ENCODE measurements at places on chromosomes 5 and 9. TPM values are rescaled to one million over a fixed set of nuclear protein-coding genes. Genes with fewer than 3 reads are reported as not detected.

INSL4 gene
- not detected for total RNA-seq

MEIKIN gene
- not detected for total RNA-seq

EPB41L4A gene
- total RNA-seq = 6.0 TPM

GDA gene
- total RNA-seq = 4.1 TPM

SLCO6A1 gene
- total RNA-seq = not detected

SLC4A9 gene
- not detected for total RNA-seq

FBN2 gene
- 18.4 TPM for total RNA-seq

EGFLAM gene
- 0.50 TPM for total RNA-seq

ISL1 gene
- total RNA-seq = 0.38 TPM

PCDHGA8 gene
- 5.3 TPM for total RNA-seq

DNA sequence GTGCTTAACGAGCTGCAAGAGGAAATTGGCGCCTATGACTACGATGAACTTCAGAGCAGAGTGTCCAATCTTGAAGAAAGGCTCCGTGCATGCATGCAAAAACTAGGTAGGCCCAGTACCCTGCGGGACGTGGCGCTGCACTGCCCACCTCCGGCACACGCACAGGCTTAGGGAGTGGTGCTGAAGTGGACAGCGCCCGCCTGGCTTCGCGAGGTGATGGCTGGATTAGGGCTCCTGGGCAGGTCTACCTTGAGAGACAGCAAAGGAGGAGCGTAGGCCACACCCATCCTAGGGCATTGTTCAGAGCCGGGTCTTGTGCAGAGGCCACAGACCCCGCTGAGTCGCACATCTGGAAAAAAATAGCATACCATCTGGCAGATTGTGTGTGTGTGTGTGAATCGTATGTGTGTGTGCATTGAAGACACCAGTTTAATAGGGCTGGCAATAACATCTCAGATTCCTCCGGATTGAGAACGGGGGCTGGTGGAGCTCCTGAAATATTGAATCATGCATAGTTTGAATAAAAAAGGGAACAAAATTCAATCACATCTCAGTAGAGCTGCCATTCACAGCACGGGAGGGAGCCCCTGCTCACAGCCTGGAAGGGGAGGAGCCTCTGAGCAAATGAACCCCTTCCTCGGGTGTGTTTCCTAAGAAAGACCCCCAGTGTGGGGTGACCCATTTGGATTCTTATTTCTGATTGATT lies 11.1 kb downstream of the OLFM1 start:
- peak; percentile 88 for DNase-seq
- H3K27ac ChIP-seq = no peak overlapping the region
- H3K4me1 ChIP-seq = no peaks in the 10 kb centered on the region
- H3K36me3 ChIP-seq = peaks cover 5% of the 10 kb centered on the region
- no peaks in the 10 kb centered on the region for H3K27me3 ChIP-seq

- H3K27ac ChIP-seq = no peak overlapping the region
- peaks cover 6% of the 10 kb centered on the region for H3K4me1 ChIP-seq
- H3K36me3 ChIP-seq = no peaks in the 10 kb centered on the region
- H3K4me3 ChIP-seq = no peak overlapping the region
- peaks cover 44% of the 10 kb centered on the region for H3K27me3 ChIP-seq
- DNase-seq = no peak
Measured at GRCh38 chr9:211557-211956, 3.1 kb upstream of the DOCK8 start.

GRCh38 chr5:150142959-150143349 lies 12.7 kb downstream of the PDGFRB start:
- no peak overlapping the region for H3K4me3 ChIP-seq
- H3K27me3 ChIP-seq = no peaks in the 10 kb centered on the region
- H3K4me1 ChIP-seq = peaks cover 16% of the 10 kb centered on the region
- no peak overlapping the region for H3K27ac ChIP-seq

GRCh38 chr5:76544268-76544926 lies 78.8 kb downstream of the F2RL2 start:
- peaks cover 17% of the 10 kb centered on the region for H3K4me1 ChIP-seq
- no peak overlapping the region for H3K27ac ChIP-seq
- no peak overlapping the region for H3K4me3 ChIP-seq
- H3K27me3 ChIP-seq = no peaks in the 10 kb centered on the region
- DNase-seq = peak; percentile 78

DNA sequence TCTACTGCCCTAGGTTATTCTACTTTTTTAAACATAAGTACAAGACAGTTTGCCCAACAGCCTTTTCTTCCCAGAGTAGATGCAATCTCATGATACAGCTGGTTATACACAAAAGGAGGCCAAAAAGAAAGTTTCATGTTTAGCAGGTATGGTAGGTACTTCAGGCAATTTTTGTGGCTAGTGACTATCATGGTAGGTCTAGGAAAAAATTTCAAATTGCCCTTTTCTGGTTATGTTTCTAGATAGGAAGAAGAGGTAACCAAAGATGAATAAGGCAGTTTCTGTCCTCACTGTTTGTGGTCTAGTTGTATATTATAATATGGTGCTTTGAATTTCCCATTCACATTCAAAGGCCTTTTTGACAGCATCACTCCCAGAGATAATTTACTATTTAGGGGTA lies 19.7 kb downstream of the MEGF9 start:
- H3K4me3 ChIP-seq = no peak overlapping the region
- no peak for DNase-seq
- H3K27ac ChIP-seq = no peak overlapping the region
- no peaks in the 10 kb centered on the region for H3K36me3 ChIP-seq
- H3K4me1 ChIP-seq = no peaks in the 10 kb centered on the region
- H3K27me3 ChIP-seq = peaks cover 100% of the 10 kb centered on the region

DNA sequence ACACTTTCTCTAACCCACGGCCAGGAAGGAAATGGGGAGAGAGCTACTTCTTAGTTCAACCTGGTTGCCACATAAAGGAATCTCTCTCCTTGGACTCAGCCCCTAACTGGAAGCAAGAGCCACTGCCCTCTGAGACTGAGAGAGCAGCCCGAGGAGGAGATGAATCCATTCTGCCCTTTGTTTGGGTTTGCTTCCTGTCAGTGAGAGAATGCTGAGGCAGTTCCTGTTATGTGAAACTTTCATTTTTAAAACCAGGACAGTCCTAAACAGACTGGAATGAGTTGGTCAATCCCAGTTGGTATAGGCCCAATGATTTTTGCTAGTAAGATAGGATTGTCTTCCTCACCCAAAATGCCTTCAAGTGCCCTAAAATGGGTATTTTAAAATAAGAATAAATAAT lies 205.1 kb downstream of the NTRK2 start:
- H3K36me3 ChIP-seq = no peaks in the 10 kb centered on the region
- no peaks in the 10 kb centered on the region for H3K27me3 ChIP-seq
- no peak overlapping the region for H3K27ac ChIP-seq
- peak; percentile 21 for DNase-seq

DNA sequence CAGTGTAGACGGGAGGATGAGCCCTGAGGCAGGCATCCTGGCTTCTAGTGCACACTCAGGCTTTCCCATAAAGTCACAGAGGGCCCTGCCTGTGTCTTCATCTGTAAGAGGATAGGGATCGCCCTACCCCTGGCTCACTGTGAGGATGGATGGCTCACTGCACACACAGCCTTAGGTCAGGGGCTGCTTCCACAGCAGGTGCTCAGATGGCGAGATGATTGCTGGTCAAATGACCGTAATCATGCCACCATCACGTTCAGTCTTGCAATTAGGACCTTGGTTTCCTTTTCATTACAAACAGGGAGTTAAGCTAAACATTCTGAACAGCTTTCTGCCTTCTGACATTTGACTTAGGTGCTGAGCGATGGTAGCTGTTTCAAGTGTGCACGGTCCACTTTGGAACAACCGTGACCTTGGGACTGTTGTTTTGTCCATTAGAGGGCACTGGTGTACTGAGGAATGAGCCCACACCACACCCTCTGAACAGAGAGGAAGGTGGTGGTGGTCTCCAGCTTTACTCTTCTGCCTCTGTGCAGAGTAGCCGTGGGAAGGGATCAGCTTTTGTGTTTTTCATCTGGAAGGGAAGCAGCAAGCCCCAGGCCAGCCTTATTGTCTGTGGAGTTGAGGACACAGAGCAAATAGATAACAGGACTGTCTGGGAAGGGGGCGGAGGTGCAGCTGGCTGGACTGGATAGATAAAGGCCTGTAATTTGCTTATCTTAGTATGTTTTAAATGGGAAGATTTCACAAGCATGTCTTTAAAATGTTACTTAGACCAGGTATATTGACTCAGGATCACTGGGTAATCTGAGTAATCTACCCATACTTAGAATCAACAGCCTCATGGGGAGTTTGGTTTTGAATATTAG lies 183.1 kb downstream of the TRIO start:
- DNase-seq = peak; percentile 52
- H3K4me1 ChIP-seq = peaks cover 8% of the 10 kb centered on the region
- no peaks in the 10 kb centered on the region for H3K36me3 ChIP-seq
- no peak overlapping the region for H3K4me3 ChIP-seq
- no peaks in the 10 kb centered on the region for H3K27me3 ChIP-seq

DNA sequence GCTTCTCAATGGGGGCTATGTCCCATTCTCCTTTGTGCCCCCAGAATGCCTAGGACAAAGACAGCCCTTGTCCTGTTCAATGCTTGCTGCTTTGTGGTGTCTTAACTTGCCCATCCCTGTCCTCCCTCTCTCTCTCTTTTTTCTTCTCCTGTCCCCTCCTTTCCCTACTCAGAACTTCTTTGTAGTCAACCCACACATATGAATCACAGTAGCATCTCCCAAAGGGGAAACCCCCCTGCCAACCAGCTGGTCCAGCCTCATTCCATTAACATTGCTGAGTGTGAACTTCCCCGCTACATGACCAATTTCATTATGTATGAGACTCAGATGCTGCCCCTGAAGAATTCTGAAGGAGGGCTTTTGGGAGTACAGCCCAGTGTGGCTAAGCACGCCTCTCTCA lies 408.3 kb downstream of the ENC1 start:
- no peaks in the 10 kb centered on the region for H3K27me3 ChIP-seq
- no peak for DNase-seq
- H3K27ac ChIP-seq = no peak overlapping the region
- H3K36me3 ChIP-seq = no peaks in the 10 kb centered on the region
- H3K4me1 ChIP-seq = no peaks in the 10 kb centered on the region

DNA sequence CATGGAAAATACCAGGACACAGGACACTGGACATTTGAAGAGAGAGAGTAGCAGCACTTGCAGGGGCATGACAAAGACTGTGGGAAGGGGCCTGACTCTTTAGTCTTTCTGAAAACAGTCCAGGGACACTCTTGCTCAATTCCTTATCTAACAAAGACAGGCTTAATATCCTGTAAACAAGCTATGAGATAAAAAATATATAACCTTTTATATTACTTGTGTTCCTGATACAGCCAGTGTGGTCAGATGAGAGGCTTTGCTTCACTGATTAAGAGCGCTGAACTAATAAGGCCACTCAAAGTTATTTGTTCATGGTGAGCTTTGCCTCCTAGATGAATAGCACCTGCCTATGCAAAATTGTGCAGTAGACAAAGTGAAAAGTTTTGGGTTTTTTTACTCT lies 518.7 kb downstream of the LRRC70 start:
- no peak for DNase-seq
- H3K27me3 ChIP-seq = no peaks in the 10 kb centered on the region
- H3K27ac ChIP-seq = no peak overlapping the region
- H3K4me3 ChIP-seq = no peak overlapping the region

DNA sequence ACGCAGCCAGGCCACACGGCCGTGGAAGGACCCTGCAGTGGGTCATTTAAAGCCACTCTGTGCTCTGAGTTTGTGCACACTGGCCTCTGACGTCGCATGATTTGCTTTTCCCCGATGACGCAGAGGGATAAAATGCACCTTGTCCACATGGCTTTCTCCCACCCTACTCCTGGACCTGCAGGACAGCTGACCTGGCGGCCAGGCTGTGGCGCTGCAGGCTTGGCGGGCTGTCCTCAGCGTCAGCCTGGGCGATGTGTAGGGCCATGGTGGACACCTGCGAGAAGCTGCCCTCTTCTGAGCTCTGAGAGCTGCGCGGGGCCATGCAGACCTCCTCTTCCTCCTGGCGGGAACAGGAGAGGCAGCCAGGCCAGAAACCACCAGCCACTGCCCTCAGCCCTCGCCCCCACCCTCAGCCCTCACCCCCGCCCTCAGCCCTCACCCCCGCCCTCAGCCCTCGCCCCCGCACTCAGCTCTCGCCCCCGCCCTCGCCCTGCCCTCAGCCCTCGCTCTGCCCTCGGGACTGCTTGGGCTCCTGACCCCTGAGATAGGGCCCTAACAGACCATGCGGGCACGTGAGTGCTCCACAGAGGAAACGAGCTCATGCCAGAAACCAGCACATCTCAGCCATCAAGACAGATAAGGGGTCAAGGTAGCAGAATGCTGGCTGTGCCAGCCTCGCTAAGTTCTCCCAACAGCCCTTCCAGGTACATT lies 20.0 kb upstream of the SCGB3A1 start:
- H3K27me3 ChIP-seq = no peaks in the 10 kb centered on the region
- DNase-seq = peak; percentile 51
- no peak overlapping the region for H3K27ac ChIP-seq
- H3K4me1 ChIP-seq = no peaks in the 10 kb centered on the region

DNA sequence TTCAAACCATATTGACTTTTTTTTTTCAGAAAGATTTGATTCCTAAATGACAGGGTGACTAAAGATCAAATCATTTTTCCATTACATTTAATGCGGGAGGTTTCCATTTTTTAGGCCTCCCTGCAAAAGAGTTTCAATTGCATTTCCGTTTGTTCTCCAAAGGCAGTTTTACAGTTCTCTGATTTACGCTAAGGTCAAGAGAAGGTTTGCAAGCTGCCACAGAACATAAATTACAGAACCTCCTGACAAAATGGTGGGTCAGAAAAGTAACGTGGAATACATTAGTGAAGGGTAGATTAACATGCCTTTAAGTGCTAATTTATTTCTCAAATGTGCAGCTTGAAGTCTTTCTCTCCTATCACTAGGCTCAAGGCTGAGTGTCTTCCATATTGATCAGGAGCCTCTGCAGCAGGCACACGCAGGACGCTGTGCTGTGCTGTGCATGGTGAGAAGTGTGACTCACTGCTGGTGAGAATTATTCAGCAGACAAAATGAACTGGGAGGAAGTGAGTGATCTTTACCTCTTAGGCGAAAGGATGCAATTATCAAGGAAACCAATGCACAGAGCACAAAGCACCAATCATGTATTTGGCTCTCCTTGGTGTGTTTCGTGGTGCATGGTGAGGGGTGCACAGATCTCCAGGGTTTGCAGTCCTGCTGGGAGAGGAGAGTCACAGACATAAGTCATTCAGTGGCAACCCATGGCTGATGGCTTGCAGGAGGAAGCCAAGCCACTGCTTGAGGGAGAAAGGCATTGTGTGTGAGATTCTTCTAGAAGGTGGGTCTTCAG lies 136.3 kb downstream of the TENT4A start:
- H3K27ac ChIP-seq = no peak overlapping the region
- no peak for DNase-seq
- no peaks in the 10 kb centered on the region for H3K36me3 ChIP-seq
- H3K4me3 ChIP-seq = no peak overlapping the region

- H3K36me3 ChIP-seq = no peaks in the 10 kb centered on the region
- 0 out of 2 replicates have a peak within 1 kb of the TSS, but pooled peaks have one; percentile 32 for H3K27ac ChIP-seq
- H3K27me3 ChIP-seq = no peaks in the 10 kb centered on the region
- no peak for DNase-seq
Measured at GRCh38 chr9:136373300-136374182, at the start of gene CARD9. Gene CARD9 (minus strand): TSS chr9:136373669. CDS start chr9:136372078, 1,591 bp downstream.

DNA sequence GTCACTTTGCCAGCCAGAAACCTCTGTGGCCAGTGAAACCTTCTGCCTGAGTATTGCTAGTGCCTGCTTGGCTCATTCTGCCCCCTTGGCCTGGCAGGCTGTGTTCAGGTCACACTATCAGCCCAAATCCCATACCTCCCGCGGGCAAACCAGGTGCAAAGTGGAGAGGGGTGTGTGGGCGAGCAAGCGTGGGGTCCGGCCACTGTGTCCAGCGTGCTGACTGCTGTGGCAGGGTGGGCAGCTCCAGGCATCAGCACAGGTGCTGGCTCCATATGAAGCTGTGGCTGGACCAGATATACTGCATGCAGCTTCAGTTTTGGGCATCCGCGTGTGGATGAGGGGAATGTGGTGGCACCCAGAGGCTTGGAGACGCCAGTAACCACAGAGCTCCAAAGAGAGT lies 576.5 kb upstream of the EDIL3 start:
- no peak overlapping the region for H3K27ac ChIP-seq
- H3K36me3 ChIP-seq = no peaks in the 10 kb centered on the region
- DNase-seq = no peak
- no peak overlapping the region for H3K4me3 ChIP-seq
- no peaks in the 10 kb centered on the region for H3K4me1 ChIP-seq
- no peaks in the 10 kb centered on the region for H3K27me3 ChIP-seq

Data from GM23338 (cell line).